ENCODE measurements at places on chromosomes 13 and 19.

DNA sequence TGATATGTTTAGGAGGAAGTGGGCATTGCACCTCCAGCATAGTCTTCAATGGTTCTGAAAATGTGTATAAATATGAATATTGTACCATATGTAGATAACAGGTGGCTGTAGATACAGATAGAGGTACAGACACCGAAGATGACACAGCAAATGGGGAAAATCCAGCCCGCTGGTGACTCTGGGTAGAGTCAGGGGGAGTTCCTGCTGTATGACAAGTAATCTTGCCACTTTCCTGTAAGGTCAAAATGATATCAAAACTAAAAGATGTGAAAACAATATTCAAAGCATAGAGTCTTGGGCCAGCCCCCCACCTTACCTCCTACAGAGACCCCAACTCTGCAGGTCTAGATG lies 17.8 kb downstream of the C2CD4C start:
- DNase-seq: no peak

DNA sequence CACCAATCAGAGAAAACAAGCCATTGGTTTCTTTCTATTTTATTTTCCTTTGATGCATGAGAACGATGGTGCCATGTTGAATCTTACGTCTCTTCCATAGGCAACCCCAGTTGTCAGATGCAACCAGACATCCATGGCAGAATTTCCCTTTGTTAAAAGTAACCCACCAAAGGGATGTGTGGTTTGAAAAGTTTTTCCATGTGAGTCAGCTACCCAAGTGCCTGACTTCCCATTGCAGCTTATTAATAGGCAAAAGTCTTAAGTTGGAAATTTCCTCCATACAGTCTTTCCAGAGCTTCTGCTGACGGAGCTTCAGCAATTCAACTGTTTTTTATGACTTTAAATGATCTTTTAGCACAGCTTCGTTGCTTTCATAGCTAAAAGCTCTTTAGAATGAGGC lies 73.8 kb upstream of the FAM216B start:
- no peak for DNase-seq

DNA sequence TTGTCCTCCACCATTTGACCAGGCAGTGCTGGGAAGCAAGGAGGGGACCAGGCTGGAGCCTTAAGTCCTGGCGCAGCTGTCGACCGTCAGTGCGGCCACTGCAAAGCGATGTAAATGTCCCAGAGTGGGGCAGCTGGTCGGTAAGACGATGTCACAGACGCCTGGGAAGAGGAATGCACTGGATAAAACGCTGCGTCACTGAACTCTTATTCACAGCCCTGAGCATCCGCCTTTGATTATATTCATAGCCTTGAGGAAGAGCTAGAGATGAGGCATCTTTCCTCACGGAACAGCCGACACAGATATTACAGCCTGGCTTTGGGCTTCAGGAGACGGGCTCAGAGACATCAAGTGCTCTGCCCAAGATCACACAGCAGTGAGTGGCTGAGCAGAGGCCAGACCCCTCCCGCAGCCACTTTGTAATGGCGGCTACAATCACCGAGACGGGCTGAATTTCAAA lies 17.6 kb upstream of the TUBGCP3 start:
- no peak for DNase-seq

- DNase-seq: no peak
These were observed 39.3 kb upstream of the UBE2L5 start for GRCh38 chr13:30382836-30383525.

- no peak for DNase-seq
These were observed 3.0 kb downstream of the ZNF490 start for GRCh38 chr19:12607631-12608030.

GRCh38 chr13:65653613-65654012 lies 1576.5 kb downstream of the PCDH9 start:
- DNase-seq: no peak

DNA sequence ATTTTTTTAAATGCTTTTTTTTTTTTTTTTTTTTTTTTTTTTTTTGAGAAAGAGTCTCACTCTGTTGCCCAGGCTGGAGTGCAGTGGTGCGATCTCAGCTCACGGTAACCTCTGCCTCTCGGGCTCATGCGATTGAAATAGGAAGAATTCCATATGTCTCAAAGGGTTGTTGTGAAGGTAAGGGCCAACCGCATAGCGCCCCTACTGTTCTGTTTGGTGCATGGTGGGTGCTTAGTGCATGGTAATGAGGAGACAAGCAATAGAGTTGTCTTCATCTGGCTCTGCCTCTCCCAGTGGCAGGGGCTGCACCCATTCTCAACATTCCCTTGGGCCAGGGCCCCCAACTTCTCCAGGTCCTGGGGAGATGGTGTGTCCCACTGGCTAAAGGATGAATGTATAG lies 68.7 kb downstream of the RASL11A start:
- no peak for DNase-seq

DNA sequence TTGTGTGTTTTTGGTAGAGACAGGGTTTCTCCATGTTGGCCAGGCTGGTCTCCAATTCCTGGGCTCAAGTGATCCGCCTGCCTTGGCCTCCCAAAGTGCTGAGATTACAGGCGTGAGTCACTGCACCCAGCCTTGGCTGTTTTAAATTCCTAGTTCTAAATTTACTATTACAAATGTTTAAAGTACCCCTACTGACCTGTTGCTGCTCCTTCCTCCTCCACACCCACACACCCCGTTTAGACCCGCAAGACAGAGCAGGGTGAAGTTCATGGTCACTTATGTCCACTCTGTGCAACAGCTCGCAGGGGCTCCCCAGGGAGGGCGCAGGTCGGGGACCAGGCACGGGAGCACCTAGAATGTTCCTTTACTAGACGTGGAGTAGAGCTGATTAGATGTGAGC lies 28.7 kb downstream of the TMEM161A start:
- DNase-seq: no peak

DNA sequence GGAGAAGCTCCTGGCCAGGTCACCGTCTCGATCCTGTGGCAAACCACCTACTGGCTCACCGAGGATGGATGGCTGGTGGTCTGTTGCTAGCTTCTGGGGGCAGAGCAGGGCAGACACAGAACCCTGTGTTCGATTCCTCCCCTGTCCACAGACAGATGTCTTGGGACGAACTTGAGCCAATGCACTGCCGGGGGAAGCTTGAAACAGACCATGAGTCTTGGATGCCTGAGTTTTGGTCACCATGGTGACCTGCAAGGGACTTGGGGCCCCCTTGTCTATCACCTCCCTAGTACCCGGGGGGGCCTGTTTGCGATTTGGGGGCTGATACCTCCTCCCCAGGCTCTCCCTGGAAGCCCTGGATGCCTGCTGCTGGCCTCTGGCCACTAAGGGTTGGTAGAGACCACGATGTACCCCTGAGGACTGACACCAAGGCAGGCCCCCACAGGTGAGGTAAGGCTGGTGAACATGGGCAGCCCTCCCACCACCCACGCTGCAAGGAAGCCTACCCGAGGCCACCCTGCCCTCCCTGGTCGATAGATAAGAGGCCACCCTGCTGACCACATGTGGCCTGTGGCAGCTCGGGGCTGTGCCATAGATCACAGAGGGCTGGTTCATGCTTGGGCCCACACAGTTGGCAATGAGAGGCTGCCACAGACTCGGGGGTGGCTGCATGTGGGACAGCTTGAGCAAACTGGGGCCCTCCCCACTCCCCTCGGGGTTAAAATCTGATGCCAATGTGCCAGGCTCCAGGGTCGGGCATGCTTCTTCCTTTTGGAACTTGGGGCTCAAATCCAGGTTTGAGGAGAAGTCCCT lies 10.7 kb downstream of the IQCN start:
- no peak for DNase-seq

- no peak for DNase-seq
These were observed 872 bp downstream of the FARSA start for GRCh38 chr19:12932392-12933286.

DNA sequence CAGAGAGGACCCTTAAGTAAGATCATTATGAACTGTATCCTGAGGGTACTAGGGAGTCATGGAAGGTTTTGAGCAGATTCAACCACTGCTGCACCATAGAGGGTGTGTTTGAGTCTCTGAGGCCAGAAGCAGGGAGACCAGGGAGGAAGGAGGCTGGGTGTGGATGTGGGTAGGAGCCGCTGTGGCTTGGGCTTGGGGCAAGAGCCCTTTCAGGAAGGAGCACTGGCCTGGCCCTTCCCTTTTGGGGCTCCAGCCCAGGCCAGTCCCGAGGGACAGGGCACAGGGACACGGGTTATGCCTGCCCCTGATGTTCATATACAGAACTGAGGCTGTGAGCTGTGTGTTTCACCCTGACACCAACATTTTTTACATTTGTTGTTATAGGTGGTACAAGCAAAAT lies 7.2 kb downstream of the CIC start:
- no peak for DNase-seq

GRCh38 chr13:110336681-110337080 lies 29.6 kb downstream of the COL4A2 start:
- DNase-seq: no peak

DNA sequence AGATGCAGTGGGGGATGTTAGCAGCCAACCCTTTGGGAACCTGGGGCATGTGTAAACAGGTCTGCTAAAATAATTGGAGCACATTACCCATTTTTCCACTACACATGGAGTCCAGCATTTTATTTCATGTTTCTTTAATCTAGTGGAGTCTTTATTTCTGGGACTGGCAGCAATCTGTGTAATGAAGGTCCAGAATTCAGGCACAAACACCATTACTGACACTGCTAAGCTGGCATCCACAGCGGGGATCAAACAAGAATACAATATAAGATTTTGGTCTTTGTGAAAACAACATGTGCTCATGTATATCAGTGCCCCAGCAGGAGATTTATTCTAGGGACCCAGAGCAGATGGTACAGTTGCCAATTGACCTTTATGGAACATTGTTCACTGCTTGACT lies 1587.0 kb upstream of the PRR20A start:
- no peak for DNase-seq

DNA sequence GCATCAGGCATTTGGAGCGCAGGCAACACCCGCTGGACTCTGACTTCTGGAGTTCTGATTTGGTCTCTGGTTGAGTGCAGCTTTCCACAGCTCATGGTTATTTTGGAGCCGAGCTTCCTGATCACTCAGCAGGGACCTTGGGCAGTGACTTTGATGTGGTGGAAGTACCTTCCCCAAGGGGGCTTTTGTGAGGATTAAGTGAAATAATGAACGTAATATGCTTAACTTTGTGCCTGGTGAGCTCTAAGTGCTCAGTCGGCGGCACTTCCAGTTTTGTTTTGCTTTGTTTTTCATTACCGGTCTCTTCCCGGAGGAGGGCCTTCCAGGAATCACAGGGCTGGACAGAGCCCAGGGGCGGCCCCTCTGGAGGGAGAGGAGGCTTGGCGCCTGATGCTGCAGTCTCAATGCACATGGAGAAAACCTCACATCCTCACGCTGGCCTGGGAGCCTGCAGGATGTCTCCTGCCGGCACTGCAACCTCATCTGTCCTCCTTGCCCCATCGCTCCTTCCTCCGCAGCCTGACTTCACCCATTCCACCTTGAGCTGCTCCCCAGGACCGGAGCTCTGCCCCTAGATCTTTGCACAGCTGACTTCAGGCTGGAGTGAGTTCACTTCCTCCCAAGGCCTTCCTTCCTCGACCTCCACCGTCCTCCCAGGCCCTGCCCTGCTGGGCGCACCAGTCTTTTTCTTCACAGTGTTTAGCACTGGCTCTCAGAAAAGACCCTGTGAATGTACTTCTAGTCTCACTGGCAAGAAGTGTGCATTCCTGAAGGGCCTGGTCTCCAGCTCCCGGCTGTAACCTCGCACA lies 1.5 kb downstream of the PLEKHF1 start:
- no peak for DNase-seq

DNA sequence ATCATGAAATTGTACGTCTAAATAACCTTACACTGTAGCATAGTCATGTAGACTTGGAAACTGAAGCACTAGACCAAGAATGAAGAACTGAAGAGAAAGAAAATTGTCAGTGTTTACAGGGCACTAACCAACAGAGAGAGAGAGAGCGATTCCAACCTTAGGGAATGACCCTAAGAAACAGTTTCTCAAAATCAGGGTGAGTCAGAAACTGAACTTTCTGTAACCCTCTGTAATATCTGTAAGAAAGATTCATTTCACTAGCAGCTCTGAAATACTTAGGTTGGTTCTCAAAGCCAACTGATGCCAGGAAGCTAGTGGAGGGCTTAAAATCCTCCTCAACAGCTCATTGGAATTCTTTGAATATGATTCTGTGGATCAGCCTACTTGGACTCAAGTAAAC lies 936.9 kb downstream of the EFNB2 start:
- DNase-seq: no peak

GRCh38 chr13:48476686-48477085 lies 56.2 kb downstream of the RCBTB2 start:
- DNase-seq: no peak

- DNase-seq: no peak
These were observed 2.7 kb upstream of the C3 start for GRCh38 chr19:6723108-6723618.

GRCh38 chr13:42284068-42284467 lies 12.1 kb downstream of the AKAP11 start:
- DNase-seq: no peak

- no peak for DNase-seq
These were observed 2783.8 kb downstream of the PCDH9 start for GRCh38 chr13:64446372-64446771.

- DNase-seq: no peak
These were observed 108.9 kb downstream of the ZAR1L start for GRCh38 chr13:32206097-32206740.

GRCh38 chr19:14106840-14107239 lies 10.7 kb downstream of the PRKACA start:
- no peak for DNase-seq

- no peak for DNase-seq
These were observed 16.0 kb downstream of the FGF9 start for GRCh38 chr13:21686751-21687391.

- no peak for DNase-seq
These were observed 3.8 kb upstream of the SLC7A9 start for GRCh38 chr19:32873247-32873959.

GRCh38 chr13:58597552-58597951 lies 966.0 kb downstream of the PCDH17 start:
- DNase-seq: no peak

DNA sequence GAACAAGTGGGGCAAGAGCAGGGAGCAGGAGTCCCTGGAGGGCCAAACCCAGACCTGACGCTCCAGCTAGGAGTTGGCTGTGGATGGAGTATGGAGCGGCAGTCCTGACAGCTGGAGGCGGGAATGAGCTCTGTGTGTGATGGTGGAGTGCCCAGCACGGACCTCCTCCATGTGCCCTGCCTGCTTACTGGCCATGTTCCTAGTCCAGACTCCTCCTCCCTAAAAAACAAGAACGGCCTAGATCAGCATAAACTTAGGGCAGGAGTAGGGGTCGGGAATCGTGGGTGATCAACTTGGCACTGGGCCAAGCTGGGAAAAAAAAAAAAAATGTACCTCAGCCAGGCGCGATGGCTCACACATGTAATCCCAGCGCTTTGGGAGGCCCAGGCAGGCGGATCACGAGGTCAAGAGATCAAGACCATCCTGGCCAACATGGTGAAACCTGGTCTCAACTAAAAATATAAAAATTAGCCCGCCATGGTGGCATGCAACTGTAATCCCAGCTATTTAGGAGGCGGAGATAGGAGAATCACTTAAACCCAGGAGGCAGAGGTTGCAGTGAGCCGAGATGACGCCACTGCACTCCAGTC lies 29.5 kb downstream of the LTBP4 start:
- DNase-seq: no peak

DNA sequence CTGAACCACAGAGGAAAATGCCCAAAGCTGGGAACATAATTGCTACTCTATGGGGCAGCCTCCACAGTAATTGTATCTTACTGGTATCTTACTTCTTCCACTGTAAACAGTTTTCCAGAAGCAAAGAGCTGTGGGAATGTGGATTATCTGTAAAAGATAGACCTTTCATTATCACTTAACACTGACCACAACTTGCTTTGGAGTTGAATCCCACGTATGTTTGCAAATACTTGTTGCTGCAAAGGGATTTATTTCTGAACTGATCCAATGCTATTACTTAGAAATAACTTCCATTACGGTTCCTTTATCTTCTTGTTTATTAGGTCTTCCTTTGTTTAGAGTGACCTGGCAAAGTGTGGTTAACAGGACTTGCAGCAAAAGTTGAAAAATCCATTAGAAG lies 218.1 kb downstream of the KCTD12 start:
- DNase-seq: no peak

Data from stimulated activated CD4-positive, alpha-beta T cell treated with anti-CD3 and anti-CD28 coated beads, Interleukin-15, amount 100 ng/mL, for 48 hours (primary cell).